ENCODE measurements at places on chromosomes 4 and X.

- DNase-seq: no peak
Measured at GRCh38 chrX:41604766-41605543, 83.8 kb upstream of the GPR34 start.

DNA sequence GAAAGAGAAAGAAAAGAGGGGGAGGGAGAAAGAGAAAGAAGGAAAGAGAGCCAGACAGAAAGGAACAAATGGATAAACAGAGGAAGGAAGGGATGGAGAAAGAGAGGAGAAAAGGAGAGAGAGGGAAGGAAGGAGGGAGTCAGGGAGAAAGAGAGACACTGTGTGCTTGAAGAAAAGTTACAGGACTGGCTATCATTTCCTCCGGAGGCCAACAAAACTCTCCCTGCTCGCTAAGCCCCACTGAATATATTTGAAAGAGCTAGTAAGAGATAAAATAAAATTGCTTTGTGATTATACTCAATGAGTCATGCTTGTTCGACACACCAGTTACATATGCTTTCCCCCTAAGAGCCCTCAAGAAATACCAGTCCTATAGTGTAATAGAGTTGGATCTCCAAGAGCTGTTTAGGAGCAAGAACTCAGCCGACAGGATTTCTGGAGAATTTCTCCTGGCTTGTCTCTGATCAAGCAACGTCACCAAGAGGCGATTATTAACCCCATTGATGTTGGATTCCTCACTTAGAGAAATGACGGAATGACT lies 102.2 kb downstream of the MXRA5 start:
- DNase-seq: no peak

DNA sequence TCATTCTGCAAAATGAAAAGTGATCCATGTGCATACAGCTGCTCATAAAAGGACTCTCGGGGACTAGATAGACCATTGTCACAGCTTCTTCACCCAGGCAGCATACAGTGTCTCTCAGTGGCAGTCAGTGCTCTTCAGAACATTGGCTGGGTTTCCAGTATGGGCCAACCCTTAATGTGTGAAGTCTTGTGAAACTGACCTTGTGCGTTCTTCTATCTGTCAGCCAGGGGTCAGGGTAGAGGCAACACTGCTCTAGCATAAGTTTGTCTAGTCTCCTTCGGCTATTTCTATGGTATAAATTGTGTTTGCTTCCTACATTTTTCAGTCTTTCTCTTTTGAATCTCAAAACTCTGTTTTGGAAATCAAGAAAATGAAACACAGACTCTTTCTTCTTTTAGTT lies 37.0 kb upstream of the SMIM31 start:
- DNase-seq: no peak

DNA sequence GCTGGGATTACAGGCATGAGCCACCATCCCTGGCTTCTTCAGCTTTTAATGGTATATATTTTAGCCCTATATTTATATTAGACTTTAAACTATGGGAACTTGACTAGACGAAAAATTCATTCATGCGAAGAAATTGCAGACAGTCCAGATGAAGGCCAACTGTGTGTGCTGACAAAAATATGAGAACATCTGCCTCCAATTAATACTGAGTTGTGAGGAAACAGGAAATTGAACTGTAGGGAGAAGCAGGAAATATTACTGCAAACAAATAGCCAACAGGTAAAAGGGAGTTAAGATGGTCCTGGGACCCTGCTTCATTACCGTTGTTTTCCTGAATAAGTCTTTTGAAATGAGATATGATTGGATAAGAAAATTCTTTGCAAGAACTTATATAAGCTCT lies 26.3 kb downstream of the MGARP start:
- DNase-seq: no peak

All from activated T-cell treated with anti-CD3 and anti-CD28 coated beads for 4 hours (primary cell).